ENCODE measurements at places on chromosomes 7 and 10.

DNA sequence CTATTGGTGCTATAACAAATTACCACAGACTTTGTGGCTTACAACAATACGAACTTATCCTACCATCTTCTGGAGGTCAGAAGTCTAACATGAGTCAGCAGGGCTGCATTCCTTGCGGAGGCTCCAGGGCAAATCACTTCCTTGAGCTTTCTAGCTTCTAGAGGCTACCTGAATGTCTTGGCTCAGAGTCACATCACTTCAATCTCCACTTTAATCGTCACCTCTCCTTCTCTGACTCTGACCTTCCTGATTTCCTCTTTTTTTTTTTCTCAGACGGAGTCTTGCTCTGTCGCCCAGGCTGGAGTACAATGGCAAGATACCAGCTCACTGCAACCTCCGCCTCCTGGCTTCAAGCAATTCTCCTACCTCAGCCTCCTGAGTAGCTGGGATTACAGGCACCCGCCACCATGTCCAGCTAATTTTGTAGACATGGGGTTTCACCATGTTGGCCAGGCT is 44.6 kb upstream of the ANAPC16 start:
- DNase-seq = peak; percentile 76

DNA sequence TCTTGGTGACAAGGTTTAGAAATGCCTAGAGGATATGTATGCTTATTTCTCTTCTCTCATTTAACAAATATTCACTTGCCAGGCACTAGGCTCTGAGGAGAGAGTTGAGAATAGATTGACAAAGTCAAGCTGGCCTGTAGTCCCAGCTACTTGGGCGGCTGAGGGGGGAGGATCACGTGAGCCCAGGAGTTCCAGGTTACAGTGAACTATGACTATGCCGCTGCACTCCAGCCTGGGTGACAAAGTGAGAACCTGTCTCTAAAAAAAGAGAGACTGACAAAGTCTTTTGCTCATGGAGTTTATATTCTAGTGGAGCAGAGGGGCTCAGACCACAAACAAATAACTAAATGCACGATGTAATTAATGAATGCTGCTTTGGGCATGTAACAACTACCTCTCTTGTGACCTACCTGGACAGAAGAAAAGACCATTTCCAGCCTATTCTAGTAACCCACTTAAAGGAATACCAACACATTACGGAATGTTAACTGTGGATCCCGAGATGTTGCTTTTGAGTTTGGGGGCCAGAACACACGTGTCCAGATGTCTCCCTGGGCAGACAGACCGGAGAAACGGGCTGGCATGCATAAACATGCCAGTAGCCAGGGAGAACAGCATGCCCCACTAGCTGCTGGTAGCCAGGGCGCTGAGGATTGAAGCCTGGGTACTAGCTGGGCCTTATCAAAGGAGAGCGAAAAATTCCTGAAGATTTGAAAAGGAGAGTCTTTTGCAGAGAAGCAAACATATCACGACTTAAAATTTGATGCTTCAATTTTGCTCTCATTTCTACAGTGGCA is 2.6 kb upstream of the BMPR1A start:
- no peak for DNase-seq

- DNase-seq = peak; percentile 67
Measured at GRCh38 chr7:79506481-79506880, 53.0 kb upstream of the MAGI2 start.

- DNase-seq = no peak
Measured at GRCh38 chr7:31492086-31492485, 21.8 kb upstream of the ITPRID1 start.

DNA sequence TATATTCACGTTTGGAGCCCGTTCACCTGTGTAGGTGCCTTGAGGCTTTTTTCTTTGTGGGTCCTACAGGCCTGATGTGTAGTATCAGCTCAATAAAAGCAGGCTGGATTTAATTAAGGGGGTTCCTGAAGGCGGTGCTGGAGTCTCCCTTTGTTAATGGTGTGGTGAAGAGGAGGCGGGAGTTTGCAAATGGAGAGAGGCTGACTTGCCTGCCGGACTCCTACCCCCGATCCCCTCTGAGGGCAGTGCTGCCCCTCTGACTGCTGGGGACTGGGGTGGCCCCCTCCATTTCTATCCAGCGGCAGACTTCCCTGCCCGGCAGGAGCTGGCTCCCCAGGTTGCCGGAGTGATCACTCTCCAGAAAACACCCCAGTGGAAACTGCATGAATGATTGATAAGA is 45.1 kb downstream of the ZMIZ1 start:
- DNase-seq = no peak

DNA sequence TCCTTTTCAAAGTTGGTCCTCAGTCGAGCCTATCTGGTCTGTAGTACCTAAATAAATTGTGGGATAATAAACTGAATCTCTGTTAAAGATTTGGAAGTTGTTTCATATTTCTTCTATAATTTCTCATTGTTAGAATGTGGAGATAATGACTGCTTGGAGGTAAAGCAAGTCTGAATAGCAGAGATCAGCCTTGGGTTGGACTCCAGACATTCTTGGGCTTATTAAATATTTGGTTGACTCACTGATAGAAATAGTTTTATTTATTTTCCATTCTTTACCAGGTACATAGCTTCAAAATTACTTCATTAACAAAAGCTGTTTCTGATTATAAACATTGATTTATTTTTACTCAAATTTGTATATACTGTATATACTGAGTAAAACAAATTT is 34.3 kb downstream of the TPST1 start:
- no peak for DNase-seq

- DNase-seq = no peak
Measured at GRCh38 chr7:3083350-3083749, 39.7 kb upstream of the CARD11 start.

GRCh38 chr7:115363916-115364315 is 442.0 kb downstream of the MDFIC start:
- peak; percentile 51 for DNase-seq

DNA sequence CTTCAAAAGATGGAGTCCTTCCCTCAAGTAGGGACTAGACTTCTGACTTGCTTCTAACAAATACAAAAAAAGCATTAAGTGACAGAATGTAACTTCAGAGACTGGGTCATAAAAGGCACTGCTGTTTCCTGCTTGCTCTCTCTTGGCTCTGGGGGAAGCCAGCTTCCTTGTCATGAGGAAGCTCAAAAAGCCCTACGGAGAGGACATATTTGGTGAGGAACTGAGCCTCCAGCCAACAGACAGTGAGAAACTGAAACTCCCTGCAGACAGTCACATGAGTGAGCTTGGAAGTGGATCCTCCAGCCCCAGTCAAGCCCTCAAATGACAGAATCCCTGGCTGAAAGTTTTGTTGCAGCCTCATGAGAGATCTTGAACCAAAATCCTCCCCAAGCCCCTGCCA is 26.3 kb upstream of the SLC35G1 start:
- DNase-seq = no peak

GRCh38 chr7:117775801-117776200 is 97.4 kb downstream of the CTTNBP2 start:
- DNase-seq = no peak

- DNase-seq = no peak
Measured at GRCh38 chr7:158252837-158253669, 334.6 kb downstream of the PTPRN2 start.

- DNase-seq = no peak
Measured at GRCh38 chr10:96082153-96082552, 38.8 kb downstream of the CCNJ start.

DNA sequence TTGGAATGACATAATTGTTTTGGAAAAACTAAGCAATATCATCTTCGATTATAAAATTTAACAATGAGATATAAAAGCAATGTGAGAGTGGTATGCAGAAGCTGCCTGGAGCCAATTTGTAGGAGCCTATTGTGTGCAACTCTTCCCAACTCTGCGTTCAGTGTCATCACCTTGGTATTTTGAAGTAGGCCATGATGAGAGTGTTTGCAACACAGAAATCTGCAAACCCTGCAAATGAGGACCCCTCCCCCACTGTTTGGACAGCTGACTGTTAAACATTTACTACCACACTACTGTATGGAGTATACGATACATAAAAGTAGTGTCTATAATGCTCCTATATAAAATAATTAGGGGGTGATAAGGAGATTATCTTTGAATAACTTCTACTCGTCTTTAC is 531.3 kb downstream of the ATRNL1 start:
- DNase-seq = peak; percentile 79

GRCh38 chr10:69349542-69349888 is 67.2 kb downstream of the TACR2 start:
- no peak for DNase-seq

DNA sequence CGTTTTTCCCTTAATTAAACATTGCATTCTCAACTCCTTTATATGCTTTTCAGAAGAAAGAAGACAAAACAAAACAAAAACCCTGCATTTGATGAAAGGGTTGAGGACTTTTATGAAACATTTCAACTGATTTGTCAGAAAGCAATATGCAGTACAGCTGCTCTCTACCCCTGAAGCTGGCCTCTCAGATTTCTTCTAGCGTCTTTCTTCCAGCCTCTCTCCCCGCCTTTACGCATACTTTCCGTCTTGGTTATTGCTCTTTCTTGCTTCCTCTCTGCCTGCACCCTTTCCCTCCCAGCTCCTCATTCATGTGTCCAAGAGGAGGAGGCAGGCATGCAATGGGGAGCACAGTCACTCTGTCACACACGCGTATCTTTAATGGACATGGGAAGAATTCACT is 91.0 kb upstream of the COL1A2 start:
- peak; percentile 86 for DNase-seq

DNA sequence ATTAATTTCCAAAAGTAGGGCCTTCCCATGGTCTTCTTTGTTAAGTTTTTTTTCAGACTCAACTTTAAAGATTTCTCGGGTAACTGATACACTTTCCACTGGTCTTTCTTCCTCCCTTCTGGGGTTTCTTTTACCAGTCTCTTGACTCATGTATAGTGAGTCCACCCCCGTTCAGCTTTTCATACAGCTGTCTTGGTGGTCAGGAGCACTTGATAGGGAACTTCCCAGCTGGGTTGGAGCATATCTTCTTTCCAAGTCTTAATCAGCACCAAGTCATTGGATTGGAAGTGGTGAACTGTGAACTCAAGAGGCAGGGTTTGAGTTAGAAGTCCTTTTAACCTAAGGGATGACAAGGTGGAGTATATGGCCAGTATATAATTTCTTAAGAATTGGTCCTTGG is 29.2 kb upstream of the ELOVL3 start:
- peak; percentile 95 for DNase-seq

DNA sequence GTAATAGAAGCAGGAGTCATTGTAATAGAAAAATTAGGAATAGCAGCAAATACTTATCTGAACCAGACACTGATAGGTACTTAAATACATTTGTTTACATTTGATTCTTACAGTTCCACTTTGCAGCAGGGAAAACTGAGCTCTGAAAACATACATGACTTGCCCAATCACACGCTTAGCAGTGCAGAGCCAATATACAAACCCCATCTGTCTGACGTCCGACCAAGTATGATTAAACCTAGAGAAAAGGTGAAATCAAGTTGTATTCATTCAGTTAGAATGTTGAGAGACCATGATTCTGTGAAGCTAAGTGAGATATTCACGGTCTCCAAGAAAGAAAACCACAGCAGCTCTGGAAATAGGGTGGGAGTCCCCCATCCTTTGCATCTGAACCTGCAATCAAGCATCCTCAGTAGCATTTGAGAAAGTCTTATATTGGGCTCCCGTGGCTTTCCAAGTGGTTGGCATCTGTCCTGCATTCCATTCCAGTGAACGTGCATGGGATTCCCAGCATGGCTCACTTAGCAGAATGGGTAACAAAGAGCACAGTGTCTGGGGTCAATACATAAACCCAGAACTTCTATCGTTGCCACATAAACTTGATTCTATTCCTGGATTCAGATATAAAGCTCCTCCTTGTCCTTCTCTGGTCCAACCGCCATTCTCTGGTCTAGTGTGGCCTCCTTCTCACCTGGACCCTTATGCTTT is 148.7 kb upstream of the RSU1 start:
- peak; percentile 99 for DNase-seq

GRCh38 chr10:44968500-44969400 is 9.1 kb downstream of the RASSF4 start:
- DNase-seq = no peak

- no peak for DNase-seq
Measured at GRCh38 chr10:108696792-108697477, 1226.4 kb downstream of the XPNPEP1 start.

GRCh38 chr10:26737730-26738129 is 40.2 kb downstream of the PDSS1 start:
- DNase-seq = no peak

- no peak for DNase-seq
Measured at GRCh38 chr10:79494871-79495705, 17.2 kb upstream of the EIF5AL1 start.

- DNase-seq = no peak
Measured at GRCh38 chr7:16367115-16367514, 54.2 kb downstream of the CRPPA start.

DNA sequence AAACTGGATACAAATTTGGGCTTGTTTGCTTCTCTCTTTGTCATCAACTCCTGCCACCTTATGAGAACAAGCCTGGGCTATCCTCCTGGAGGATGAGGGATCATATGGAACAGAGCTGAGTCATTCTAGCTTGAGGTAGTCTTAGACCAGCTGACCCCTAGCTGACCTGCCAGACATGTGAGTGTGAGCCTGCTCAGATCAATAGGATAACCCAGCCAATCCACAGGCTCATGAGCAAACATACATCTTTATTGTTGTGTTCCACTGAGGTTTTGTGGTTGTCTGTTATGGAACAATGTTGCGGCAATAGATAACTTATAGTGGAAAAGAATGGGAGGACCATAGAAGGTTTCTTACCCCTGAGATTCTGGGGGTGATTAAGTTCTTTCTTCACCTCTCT is 54.5 kb upstream of the FAM180A start:
- DNase-seq = peak; percentile 28

- no peak for DNase-seq
Measured at GRCh38 chr10:76051007-76051936, 619.8 kb downstream of the LRMDA start.

DNA sequence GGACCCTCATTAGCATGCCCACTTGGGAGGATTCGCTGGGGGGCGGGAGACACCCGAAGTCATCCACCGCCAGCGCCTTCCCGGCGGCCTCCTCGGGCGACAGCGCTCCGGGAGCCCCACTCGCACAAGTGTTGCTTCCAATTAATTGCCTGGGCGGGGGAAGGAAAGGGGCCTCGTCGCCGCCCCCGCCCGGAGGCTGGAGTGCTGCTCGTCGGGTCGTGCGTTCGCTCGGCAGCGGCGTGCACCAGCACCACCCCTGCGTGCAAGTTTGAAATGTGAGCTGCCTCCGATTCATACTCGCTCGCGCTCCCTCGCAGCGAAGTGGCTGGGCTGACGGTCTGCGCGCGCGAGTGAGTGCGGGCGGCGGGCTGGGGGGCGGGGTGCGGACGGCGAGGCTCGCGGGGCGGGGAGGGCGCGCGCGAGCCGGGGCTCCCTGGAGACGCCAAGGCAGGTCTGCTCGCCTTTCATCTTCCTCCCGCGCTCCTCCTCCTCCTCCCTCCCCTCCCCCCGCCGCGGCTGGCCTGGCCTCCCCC is 104.6 kb upstream of the PPIF start:
- peak; percentile 57 for DNase-seq

DNA sequence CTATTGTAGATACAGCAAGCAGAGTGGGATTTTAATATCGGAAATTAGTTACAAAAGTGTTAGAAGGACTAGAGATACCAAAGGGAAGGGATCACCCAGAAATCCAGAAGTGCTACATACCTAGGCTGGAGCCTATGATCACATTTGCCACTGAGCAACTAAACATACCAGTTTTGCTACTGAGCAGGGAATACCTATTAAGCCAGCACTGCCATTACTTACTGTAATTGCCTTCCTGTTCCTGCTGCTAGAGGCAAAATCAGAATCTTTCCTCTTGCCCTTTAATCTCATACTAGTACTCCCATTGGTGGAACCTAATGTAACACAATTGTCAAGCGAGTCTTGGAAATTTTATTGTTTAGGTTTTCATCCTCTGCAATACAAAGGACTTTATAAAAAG is 121.7 kb downstream of the ATRNL1 start:
- no peak for DNase-seq

All from LHCN-M2 (cell line).